ENCODE measurements at places on chromosomes 16 and 17.

- DNase-seq, result no peak
Measured at GRCh38 chr17:30571921-30572320, 94.7 kb downstream of the GOSR1 start.

DNA sequence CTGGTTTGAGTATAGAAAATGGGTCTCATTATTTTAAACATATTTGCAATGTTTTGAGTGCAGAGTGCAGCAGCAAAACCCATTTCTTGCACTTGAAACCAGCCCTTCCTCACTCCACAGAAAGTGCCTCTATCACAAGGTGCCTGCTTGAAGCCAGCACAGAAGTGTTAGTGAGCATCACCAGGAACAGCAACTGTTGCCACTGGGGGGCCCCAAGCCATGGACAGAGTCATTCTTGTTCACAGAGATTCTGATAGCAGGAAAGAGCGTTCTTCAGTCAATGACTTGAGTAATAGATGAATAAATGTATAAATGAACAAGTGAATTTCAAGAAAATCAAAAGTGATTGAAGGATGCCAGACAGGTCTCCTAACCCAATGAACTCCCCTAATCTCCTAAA is 45.6 kb downstream of the CHD9NB start:
- no peak for DNase-seq

DNA sequence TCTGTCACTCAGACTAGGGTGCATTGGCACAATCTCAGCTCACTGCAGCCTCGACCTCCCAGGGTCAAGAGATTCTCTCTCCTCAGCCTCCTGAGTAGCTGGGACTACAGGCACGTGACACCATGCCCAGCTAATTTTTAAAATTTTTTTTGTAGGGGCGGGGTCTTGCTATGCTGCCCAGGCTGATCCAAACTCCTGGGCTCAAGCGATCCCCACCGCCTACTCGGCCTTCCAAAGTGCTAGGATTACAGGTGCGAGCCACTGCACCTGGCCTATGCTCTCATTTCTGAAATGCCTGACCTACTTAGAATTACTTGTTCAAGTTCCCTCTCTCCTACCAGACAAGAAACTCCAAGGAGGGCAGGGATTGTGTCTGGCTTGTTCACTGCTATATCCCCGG is 5.1 kb upstream of the GP2 start:
- DNase-seq, result no peak

GRCh38 chr16:48526058-48526957 is 83.7 kb downstream of the N4BP1 start:
- no peak for DNase-seq

- DNase-seq, result no peak
Measured at GRCh38 chr17:63681530-63681929, 18.4 kb downstream of the LIMD2 start.

DNA sequence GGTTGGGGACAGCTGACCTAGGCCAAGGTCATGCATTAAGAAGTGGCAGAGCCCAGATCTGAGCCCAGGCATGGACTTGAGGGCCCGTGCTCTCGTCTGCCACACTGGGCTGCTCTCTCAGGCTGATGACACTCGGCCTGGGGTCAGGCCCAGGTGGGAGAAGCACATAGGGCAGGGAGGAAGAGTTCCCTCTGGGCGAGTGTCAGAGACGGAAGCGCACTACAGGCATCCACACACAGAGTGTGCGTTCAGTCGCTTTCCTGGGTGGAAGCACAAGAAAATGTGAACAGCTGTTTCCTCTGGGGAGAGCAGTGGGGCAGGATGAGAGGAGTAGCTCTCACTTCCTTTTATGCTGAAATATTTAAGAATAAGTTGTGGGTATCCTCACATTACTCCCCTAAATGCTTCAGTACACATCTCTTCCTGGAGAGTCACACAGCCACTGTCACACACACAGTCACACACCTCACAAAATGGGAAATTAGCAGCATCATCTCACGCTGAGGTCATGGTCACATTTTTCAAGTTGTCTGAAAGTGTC is 59.7 kb downstream of the B9D1 start:
- DNase-seq, result no peak

GRCh38 chr17:79977708-79978547 is 57.7 kb downstream of the TBC1D16 start:
- no peak for DNase-seq

DNA sequence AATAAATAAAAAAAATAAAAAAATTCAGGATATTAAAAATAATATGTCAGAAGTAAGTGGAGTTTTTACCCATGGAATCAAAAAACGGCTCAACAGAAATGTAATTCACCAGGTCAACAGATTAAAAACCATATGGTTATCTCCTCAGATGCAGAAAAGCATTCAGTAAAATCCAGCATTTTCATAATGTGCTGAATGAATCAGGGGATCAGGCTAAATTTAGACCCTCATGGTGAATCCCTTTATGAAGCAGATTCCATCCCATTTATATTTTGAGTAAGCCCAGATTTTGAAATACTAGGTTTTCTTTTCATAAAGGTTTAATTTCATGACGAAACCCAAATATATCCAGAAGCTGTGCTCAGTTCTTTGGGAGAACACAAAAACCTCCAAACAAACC is 84.4 kb downstream of the OR1D5 start:
- DNase-seq, result no peak

GRCh38 chr16:74466872-74467271 is 45.6 kb upstream of the CLEC18B start:
- DNase-seq, result no peak

- DNase-seq, result no peak
Measured at GRCh38 chr17:78014646-78015045, 56.1 kb downstream of the TNRC6C start.

DNA sequence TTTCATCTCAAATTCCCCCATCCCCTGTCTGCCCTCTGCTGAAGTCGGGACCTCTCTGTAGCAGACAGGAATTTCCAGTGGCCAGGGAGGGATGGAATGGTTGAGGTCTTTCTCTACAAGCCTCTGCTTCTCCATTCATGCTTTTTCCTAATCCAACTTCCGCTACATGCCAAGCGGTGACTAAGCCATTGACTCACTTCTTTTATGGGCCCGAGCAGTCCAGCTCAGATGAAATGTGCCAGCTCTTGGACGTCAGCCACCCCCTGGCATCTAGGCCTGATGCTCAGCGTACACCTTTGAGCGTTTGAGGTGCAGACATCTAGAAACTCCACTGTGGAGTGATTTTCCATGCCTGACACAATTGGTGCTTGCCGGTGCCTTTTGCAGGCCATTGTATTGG is 40.7 kb upstream of the GPR139 start:
- DNase-seq, result no peak

DNA sequence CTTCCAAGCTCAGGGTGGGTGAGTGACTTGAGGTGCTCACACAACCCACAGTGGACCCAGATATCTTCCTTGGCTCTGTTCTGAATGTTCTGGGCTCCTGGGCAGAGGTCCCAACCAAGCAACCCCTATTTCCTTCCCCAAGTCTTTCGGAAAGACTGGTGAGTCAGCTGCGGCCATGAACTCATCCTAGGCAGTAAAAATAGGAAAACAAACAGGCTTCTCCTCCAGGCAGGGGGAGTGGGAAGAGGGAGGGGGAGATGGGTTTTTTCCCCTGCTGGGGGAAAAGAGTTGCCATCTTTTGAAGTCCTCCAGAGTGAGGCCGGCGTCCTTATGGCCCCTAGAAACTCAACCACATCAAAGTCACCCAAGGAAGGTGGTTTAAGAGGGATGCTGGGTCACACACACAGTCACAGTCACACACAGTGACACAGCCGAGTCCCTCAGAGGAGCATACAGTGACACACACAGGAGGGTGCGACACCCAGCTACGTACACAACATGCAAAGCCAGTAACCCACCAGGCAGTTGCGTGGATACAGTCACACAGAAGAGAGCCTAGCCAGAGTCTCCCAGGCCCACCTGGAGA is 16.0 kb upstream of the DLX4 start:
- DNase-seq, result no peak

DNA sequence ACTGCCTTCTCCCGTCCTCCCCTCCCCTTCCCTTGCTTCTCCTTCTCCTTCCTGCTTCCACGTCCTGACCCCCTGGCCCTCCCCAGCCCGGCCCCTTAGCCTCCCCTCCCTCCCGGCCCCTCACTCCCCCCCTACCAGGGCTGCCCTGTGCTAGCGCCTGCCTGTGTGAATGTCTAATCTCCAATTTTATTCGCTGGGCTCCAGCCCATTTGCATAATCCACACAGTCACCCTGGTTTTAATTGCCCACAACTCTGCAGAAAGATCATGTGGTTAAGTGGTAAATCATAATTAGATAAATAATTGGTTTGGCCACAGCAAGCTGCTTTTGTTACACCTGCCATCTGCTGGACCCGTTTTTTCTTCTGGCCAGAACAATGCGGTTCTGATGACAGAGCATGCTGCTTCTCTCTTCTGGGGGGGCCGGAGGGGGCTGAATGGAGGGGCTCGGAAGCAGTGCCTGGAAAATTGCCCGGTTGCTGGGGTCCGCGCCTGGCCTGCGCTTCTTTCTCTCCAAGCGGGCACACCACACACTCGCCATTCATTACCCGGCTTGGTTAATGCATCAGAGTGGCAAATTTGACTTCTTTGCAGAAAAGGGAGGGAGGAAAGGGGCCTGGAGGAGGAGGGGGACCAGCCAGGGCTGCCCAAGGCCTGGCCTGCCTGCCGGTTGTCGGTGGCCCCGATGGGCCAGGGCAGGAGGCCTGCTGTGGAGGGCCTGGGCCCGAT is 19.5 kb upstream of the GSE1 start:
- DNase-seq, result no peak

GRCh38 chr17:34926661-34927060 is 34.6 kb downstream of the CCT6B start:
- DNase-seq, result no peak

DNA sequence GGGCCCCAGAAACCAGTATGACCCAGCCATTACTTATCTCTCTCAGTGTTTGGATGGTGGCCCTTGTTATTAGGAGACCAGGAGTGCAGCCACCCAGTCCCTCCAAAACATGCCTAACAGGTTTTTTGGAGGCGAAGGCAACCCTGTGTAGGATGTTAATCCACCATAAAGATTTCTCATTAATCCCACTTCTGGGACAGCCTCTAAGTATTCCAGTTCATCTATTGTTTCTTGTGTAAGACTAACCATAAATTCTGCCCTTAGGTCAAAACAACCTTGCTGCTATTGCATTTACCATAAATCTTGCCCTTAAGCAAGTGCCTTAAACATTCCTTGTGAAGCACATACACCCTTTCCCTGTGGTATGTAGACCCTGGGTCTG is 21.5 kb upstream of the OR1F1 start:
- DNase-seq, result no peak

DNA sequence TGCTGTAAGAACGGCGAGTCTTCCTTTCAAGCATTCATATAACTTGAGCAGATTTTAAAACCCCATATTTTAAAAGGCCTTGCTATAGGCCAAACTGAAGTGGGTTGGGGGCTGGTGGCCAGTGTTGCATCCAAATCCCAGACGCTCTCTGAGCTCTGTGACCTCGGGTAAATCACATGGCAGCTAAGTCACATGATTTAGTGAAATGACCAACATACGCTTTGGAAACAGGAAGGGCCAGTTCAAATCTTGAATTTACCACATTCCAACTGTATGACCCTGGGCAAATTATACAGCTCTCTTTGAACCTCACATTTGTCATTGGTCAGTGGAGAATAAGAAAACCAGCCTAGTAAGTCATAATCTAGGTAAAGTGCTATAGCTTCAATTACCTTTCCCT is 519.3 kb downstream of the HAPSTR1 start:
- DNase-seq, result no peak

DNA sequence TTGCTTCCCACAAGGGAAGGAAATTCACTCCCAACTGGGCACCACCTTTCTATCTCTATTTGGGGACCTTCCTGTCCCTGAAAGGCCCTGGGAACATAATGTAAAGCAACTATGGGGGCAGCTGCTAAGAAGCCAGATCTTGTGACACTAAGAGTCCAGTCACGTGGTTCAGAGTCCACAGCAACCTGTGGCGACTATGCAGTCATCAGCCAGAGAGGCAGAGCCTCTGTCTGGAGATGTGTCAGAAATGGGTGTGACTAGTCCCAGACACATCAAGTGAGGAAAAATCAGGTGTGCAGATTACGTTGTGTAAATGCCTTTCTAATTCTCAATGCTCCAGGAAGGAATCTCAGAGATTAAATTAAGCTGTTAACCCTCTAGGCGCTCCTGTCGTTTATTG is 26.6 kb upstream of the SKAP1 start:
- DNase-seq, result no peak

DNA sequence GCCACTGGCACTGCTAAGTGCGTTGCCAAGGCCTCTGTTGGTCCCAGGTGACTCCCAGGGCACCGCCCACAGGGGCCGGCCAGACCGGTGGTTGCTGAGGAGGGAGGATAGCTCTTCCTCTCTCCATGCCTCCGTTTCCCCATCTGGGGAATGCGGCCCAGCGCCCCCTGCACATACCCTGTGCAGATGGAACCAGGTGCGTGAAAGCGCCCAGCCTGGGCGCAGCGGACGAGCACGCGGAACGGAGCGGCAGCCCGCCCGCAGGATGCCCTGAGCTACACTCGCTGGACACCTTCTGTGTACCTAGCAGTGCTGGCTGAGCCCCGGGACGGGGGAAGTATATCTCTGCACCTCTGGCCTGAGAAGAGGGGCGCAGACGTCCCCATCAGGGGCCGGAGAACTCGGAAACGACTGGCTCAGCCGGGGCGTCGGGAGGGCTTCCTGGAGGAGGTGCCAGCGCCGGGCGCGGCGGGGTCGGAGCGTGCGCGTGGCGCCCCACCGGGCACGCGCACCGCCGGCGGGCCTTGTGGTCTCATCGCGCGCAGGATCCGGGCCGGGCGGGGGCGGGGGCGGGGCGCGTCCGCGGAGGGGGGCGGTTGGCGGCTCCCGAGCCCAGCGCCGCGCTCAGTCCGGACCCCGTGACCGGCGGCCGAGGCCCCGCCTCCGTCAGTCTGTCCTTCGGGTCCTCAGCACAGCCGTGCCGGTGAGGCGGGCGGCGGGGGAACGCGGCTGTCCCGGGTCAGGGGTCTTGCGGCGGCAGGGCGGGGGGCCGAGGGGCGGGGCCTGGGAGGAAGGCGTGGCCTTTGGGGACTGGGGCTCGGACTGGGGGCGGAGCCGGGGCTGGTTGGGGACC is at the start of the genes CCDC78 and HAGHL:
Gene CCDC78 (minus strand): TSS at position 6 of the 853 bp plus-strand sequence. CDS start 76 bp downstream, outside the sequence.
Gene HAGHL (plus strand): TSS at position 669 of the 853 bp plus-strand sequence. CDS start 404 bp downstream, outside the sequence.
- no peak for DNase-seq

Measured in effector memory CD8-positive, alpha-beta T cell (primary cell).